RWPE1 (cell line): ENCODE measurements at places on chromosomes 16 and 17.

DNA sequence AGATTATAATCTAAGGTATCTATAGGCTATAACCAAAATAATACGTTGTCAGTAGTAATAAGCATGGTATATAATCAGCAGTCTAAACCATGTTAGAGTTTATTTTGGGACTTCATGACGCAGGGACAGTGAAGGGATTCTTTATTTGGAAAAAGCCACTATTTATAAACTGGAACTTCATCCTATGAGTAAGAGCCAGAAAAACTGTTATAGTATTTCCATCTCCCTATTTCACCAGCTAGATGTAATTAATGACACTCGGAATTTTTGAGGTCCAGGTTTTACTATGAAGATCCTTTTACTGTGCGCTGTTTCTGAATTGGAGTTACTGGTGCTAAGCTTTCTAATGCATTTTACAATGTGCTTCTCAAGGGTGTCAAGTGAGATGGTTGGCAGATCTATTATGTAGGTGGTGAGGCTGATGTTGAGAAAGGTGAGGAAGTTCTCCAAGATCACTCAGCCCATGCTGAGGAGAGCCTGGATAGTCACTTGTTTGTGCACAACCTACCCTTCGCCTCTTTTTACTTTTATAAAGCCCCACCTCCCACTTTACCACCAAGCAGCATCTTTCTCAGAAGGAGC lies 149.3 kb downstream of the MSI2 start:
- no peak for DNase-seq

- DNase-seq = no peak
Measured at GRCh38 chr17:63966646-63967264, 6.0 kb downstream of the SCN4A start.

DNA sequence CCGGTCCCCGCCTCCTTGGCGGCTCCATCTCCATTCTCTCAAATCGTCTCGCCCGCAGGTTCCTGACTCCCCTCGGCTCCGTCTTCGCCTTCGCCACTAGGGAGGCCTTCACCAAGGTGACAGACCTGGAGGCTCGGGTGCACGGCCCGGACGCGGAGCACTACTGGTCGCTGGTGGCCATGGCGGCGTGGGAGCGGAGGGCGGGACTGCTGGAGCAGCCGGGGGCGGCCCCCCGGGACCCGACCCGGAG lies 862 bp downstream of the GLTPD2 start:
- peak; percentile 25 for DNase-seq

DNA sequence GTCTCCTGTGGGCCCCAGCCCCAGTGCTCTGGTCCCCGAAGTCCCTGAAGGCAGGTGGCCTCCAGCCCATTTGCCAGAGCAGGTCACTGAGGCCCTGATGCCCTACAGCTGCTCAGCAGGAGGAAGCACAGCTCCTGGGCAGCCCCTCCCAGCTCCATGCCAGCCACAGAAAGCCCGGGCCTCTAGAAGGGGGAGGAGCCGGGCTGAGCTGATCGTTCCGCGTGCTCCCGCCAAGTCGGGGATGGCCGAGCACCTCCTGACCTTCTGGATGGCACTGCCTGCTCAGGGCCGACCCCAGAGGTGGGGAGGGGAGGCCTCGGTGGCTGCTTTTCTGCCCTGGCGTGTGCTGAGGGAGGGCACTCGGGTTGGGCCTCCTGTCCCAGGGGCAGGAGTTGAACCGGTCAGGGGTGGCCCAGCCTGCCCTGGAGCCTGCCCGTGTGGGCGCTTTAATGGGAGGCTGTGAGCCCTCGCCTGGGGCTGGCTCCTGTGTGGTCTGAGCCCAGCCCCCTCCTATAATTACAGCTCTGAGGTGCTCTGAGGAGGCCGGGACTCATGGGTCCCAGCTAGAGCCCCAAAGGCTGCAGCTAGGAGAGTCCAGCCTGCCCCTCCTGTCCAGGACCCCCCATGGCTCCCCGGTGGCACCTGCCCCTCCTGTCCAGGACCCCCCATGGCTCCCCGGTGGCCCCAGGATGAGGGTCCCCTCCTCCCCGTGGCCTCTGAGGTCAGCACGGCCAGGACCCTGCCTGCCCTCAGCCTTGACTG lies 29.7 kb downstream of the ZFPM1 start:
- DNase-seq = no peak

DNA sequence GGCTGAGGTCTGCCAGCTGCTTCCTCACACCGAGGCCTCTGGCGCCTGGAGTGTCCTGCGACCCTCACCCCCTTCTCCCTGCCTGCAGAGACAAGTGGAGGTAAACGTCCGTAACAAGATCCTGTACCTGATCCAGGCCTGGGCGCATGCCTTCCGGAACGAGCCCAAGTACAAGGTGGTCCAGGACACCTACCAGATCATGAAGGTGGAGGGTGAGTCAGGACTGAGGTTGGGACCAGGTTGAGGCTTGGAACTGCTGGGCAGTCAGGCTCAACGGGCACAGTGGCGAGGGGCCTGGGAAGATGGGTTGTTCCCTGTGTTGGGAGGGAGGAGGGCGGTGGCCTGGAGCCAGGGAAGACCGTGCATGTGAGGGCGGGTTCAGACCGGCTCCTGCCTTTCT lies 4.8 kb downstream of the HGS start:
- DNase-seq = no peak

DNA sequence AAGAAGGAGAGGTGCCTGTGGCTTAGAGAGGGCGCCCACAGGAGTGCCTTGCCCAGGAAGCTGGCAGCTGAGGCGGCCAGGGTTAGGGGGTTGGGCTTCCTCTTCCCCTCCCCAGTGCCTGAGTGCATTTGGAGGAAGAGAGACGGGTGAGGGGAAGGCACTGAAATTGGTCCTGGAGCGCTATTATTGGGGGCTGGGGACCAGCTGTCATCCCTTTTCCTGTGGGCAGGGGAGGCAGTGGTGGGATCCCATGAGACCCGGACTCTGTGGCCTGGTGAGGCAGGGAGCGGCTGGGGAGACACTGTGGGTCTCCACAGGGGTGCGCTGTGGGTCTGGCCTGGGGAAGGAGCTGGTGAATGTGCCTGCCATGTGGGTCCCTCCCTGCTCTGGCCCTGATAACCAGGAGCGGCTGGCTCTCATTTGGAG lies 259.7 kb downstream of the SEC14L1 start:
- no peak for DNase-seq

DNA sequence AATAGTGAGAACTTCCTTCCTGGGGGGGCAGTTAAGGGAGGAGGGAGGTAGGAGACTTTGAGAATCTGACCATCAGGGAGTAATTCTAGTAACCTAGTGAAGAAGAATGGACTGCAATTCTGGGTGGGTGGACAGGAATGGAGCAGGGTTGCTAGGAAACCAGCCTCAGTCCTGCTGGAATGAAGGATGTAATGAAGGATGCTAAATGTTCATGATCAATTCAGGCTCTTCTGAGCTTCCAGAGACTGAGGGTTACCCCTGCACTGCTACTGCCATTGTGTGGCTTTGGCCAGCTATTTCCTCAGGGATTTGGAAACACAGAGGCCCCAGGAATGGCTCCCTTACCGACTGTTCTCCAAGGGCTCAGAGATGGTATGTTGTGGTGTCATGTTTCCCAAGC lies 116.4 kb downstream of the UTP18 start:
- no peak for DNase-seq

- DNase-seq = no peak
Measured at GRCh38 chr16:49698931-49699840, 156.7 kb downstream of the ZNF423 start.

DNA sequence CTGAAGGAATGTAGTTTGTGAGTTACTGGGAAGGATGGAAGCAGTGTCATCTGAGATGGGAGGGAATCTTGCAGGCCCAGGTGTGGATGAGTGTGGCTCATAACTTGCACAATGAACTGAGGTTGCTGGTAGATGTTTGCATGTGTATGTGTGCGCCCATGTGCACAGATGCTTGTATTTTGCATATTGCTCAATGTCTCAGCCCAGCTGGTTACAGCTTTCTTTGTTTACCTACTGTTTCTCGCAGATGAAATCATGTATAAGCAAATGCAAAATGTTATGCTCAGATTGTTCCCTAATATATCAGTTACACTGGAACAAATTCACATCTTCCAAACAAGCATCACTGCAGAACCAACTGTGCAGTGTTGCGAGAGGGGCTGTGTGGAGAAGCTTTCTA lies 452.2 kb upstream of the EEF2KMT start:
- no peak for DNase-seq

- no peak for DNase-seq
Measured at GRCh38 chr16:8087597-8088289, 502.6 kb downstream of the TMEM114 start.

GRCh38 chr17:6374761-6375312 lies 60.1 kb downstream of the AIPL1 start:
- DNase-seq = peak; percentile 84

DNA sequence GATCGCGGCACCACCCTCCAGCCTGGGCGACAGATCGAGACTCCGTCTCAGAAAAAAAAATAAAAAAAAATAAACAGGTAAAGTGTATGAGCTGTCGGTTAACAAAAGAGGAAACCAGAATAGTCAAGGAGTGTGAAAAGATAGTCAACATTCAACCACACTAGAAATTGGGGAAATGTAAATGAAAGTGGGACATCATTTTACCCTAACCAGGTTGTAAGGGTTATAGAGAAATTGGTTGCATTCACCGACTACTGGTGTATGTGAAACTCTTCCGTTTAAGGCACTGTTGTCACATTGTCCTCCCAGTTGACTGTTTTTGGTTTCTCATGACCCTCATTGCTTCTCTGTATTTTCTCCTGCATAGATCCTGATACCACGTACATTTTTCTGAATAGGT lies 62.8 kb downstream of the RABEP1 start:
- DNase-seq = no peak

GRCh38 chr16:27149986-27150385 lies 53.3 kb upstream of the KDM8 start:
- DNase-seq = no peak

DNA sequence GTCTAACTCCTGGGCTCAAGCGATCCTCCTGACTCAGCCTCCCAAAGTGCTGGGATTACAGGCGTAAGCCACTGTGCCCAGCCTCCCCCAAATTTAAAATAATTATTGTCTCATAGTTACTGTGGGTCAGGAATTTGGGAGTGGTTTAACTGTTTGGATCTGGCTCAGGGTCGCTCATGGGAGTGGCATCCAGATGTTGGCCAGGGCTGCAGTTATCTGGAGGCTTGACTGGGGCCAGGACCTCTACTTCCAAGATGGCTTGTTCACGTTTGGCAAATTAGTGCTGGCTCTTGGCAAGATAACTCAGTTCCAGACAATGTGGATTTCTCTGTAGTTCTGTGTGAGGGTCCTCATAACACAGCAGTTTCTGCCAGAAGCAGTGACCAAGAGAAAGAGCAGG lies 8.0 kb downstream of the TEN1 start:
- no peak for DNase-seq

DNA sequence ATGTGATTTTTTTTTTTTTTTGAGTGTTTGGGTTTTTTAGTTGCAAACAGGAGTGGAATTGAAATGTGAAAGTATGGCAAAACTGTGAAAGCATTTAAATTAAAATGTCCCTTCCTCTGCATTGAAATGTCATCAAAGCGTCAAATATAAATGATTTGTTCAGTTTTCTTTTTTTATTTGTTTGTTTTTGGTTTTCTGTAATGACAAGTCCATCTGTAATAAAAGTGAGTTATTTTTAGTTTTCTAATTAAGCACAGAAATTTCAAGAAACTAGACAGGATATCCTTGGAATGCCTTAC lies 1.9 kb upstream of the TOB1 start:
- no peak for DNase-seq

DNA sequence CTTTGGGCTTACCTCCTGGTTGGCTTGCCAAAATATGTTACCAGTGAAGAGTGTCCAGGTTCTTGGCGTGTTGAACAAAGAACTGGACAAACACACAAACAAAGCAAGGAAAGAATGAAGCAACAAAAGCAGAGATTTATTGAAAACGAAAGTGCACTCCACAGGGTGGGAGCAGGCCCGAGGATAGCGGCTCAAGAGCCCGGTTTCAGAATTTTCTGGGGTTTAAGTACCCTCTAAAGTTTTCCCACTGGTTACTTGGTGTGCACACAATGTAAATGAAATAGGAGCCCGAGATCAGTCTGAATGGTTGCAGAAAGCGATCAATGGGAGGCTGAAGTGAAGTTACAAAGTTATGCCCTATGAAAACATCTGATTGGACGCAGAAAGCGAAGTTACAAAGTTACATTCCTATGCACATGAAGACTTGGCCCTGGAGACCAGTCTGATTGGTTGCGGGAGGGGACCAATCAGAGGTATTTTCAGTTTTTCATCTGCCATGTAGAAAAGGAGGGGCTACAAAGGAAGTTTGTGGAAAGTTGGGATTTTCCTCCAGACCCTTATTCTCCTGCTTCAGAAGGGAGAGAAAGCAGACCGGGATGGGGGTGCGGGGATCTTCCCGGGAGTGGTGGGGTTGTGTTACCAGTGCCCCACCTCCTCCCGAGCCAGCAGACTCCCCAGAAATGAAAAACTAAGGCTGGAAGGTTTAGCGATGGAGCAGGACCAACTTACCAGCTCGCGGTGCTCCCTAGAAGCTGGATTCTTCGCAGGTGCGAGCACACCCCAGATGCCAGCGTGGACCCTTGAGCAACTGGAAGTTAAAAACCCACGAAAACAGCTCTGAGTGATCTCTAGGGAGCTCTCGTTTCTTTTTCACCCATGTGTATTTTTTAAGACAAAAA lies at the start of gene SLFN12:
SLFN12 (minus strand) TSS at position 325 of the 899 bp plus-strand sequence. CDS start 9,472 bp downstream, outside the sequence.
- DNase-seq = no peak

DNA sequence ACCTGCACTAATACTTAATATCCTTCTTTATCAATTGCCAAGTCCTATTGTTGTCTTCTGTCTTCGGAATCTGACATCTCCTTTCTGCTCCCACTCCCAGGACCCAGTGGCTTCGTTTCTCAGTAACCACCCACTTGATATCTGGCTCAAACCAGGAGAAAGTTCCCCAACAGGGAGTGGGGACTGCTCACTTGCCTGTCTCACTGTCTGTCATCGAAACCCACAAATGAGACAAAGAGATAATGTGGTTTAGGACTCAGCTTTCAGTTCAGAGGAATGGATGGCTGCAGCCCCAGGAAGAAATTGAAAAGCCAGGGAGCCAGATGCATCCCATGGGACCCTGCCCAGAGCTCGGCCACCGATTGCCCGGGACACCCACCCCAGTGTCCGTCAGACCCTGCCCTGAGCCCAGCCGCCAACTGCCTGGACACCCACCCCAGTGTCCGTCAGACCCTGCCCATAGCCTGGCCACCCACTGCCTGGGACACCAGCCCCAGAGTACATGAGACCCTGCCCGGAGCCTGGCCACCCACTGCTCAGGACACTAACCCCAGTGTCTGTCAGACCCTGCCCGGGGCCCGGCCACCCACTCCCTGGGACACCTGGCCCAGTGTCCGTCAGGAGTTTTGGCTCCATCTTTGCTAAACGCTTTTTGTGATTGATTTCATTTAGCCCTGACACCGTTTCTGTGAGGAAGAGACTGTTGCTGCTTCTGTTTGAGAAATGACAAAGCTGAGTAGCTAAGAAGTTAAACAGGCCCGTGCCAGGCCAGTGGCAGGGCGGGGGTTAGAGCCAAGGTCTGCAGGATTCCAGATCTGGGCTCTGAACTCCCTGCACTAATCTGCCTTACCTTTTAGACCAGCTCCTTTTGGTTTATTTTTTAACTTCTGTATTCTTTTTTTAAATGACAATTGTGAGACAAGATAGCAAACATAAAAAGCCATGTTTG lies 251.4 kb downstream of the PHKB start:
- DNase-seq = no peak
